ENCODE measurements at places on chromosomes 5 and 9.

GRCh38 chr5:122984425-122984824 lies 52.1 kb downstream of the PPIC start:
- DNase-seq = no peak

- no peak for DNase-seq
Observed at GRCh38 chr9:106956971-106957370, 94.0 kb downstream of the ZNF462 start.

DNA sequence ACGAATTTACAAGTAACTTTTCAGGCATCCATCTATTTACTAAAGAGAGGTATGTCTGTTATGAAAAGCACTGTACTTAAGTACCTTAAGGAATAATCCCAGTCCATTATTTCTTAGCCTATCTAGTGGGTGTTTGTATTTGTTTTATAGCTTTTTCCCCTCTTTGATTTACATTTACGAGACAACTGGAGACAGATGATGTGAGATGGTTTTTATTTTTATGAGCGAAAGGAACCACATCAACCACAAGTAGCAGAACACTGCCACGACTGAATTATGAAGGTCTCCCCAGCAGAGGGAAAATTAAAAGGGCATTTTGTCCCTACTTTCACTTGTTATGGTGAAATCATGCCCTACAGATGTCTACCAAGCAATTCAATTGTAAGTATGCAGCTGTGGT lies 357.8 kb downstream of the NFIB start:
- no peak for DNase-seq

DNA sequence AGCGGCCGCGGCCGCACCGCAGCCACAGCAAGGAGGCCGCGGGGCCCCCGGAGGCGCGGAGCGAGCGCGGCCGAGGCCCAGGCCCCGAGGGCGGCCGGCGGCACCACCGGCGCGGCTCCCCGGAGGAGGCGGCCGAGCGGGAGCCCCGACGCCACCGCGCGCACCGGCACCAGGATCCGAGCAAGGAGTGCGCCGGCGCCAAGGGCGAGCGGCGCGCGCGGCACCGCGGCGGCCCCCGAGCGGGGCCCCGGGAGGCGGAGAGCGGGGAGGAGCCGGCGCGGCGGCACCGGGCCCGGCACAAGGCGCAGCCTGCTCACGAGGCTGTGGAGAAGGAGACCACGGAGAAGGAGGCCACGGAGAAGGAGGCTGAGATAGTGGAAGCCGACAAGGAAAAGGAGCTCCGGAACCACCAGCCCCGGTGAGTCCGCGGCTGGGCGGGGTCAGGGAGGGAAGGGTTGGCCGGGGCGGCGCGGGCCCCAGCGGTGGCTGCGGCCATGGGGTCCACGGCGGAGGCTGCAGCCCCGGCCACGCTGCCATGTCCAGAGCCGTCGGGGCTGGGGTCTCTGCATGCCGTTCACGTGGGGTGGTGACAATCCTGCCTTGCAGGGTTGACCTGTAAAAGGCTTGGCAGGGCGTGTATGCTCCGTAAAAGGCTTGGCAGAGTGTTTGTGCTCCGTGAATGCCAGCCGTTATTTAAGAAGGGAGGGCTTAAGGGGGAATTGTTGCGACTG lies 146.0 kb downstream of the CACNA1B start:
- DNase-seq = no peak

- no peak for DNase-seq
Observed at GRCh38 chr5:68543212-68543611, 327.7 kb downstream of the PIK3R1 start.

DNA sequence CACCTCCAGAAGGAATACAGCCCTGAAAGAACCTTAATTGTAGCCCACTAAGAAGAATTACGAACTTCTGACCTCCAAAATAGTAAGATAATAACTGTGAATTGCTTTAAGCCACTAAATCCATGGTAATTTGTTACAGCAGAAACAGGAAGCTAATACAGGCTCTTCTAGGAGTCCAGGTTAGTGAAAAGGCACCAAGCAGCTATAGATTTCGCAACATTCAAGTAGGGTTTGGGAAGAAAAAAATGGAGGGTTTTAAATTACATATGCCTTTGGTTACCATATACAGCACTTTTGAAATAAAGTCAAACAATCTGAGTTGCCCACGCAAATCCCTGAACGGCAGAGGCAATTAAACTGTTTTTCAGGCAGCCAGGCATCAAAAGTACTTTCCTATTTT lies 1.7 kb upstream of the ACTL7A start:
- no peak for DNase-seq

DNA sequence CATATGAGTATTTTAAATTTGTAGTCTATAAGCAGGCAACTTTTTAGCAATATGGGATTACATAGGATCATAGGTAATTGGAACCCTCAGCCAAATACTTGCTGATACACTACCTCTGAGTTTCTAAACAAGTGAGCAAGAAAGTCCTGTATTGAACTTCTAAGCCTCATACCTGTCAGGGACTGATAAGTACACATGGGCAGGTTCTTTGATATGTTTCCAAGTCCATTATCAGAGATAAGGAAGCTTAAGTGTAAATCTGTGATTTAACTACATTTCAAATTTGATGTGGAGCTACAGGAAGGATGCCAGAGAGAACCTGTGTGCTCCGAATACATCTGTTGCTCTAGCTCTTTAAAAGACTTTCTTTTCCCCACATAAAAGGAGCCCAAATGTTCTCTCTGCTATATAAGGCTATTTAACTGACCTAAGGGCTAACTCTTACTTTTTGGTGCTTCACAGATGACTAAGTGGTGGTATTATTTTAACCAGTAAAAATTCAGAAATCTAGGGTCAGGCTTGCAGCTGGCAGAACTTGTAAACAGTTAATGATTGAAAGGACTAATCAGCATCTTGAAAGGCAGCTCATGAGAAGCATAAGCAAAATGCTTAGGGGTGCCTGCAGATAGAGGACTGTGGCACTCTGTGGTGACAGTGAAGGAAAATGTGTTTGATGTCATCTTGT lies 228.6 kb downstream of the NR3C1 start:
- no peak for DNase-seq

DNA sequence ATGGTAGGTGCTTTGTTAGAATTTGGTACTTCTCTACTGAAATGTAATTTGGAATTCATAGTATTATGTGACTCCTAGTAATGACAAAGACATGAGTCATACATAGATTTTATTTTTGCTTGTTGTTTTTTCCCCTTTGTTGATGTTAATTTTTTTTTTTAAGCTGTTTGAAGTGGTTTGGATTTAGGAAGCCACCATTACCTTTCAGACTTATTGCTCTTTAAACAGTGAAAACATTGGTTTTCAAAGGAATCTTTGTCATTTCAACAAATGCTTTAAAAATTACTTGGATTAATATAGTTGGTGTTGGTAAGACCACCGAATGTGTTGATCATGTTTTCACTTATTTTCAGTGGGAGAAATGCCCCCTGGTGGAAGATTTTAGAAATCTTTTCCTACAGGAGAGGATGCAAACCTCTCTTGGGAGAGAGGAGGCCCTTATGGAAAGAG lies 170.1 kb upstream of the PITX1 start:
- DNase-seq = no peak

DNA sequence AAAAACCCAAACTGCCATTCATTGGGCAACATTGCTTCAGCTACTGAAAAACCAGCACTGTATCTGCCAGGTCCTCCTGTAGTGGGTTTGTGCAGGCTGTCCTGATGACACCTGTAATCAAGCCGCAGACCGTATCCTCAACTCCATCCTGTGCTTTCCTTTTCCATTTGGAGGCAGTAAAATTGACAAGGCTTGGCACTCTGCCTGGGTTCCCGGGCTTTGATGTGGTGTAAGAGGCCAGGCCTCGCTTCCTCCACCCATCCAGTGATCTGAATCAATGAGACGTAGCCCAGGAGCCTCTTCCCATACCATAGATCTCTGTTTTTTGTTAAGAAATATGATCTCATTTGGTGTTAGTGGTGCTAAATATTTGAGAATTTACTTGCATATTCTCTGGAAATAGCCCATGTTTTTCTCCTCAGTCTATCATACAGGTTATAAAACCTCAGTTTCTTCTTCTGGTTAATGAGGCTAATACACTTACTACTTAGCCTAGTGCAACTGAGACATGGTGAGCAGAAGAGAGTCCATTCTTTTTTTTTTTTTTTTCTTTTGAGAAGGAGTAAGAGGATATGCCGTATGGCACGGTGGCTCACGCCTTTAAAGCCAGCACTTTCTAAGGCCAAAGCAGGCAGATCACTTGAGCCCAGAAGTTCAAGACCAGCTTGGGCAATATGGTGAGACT lies 34.8 kb downstream of the LSM11 start:
- peak; percentile 12 for DNase-seq
